ENCODE measurements at places on chromosomes 5 and 9. TPM values are rescaled to one million over a fixed set of nuclear protein-coding genes. Genes with fewer than 3 reads are reported as not detected.
A peak's percentile ranks its signal among the peaks of the same experiment; 100 is the strongest.

Gene FBXL7
- total RNA-seq: not detected

- H3K36me3 ChIP-seq: peaks cover 2% of the 10 kb centered on the region
- H3K4me3 ChIP-seq: peak overlapping the region; percentile 52
- H3K27me3 ChIP-seq: no peaks in the 10 kb centered on the region
- DNase-seq: no peak
- peak overlapping the region; percentile 90 for H3K27ac ChIP-seq
- H3K4me1 ChIP-seq: peaks cover 74% of the 10 kb centered on the region
Measured at GRCh38 chr5:67206461-67206860, 9.9 kb upstream of the CD180 start.

GRCh38 chr5:74919487-74919886 is 53.3 kb upstream of the FAM169A start:
- no peak overlapping the region for H3K27ac ChIP-seq
- no peaks in the 10 kb centered on the region for H3K27me3 ChIP-seq
- no peaks in the 10 kb centered on the region for H3K36me3 ChIP-seq
- H3K4me3 ChIP-seq: no peak overlapping the region

Gene CFAP77
- total RNA-seq: not detected

DNA sequence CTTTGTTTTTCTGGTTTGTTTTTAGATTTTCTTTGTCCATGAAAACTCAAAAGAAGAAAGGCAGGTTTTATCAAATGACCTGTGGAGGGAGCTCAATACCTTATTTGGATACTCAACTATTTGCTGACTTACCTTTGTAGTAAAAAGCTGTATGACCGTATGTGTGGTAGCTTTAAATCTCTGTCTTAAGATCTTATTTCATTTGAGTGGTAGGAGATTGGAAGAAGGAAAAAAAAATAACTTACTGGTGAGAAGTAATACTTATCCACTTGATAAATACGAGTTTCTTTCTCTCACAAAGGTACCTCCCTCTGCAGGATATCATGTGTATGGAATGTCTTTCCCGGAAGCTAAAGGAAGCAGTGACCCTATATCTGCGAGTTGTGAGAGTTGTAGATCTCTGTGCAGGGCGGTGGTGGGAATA is 15.0 kb downstream of the FBXO38 start:
- no peak overlapping the region for H3K4me3 ChIP-seq
- no peaks in the 10 kb centered on the region for H3K27me3 ChIP-seq
- peaks cover 41% of the 10 kb centered on the region for H3K36me3 ChIP-seq
- peaks cover 57% of the 10 kb centered on the region for H3K4me1 ChIP-seq
- H3K27ac ChIP-seq: peak overlapping the region; percentile 31

- no peak overlapping the region for H3K27ac ChIP-seq
- no peaks in the 10 kb centered on the region for H3K36me3 ChIP-seq
- H3K4me1 ChIP-seq: no peaks in the 10 kb centered on the region
Measured at GRCh38 chr5:122965111-122965510, 71.4 kb downstream of the PPIC start.

Gene GFI1B
- total RNA-seq: not detected

Gene NEURL1B
- 0.38 TPM for total RNA-seq

- H3K27me3 ChIP-seq: no peaks in the 10 kb centered on the region
- H3K36me3 ChIP-seq: peaks cover 15% of the 10 kb centered on the region
- DNase-seq: peak; percentile 80
- H3K4me3 ChIP-seq: no peak overlapping the region
Measured at GRCh38 chr9:35728041-35728971, 3.7 kb downstream of the TLN1 start.

GRCh38 chr5:53087621-53088121 is 21.9 kb downstream of the MOCS2 start:
- no peak for DNase-seq
- H3K36me3 ChIP-seq: no peaks in the 10 kb centered on the region
- H3K4me1 ChIP-seq: peaks cover 37% of the 10 kb centered on the region

All from activated CD4-positive, alpha-beta memory T cell treated with anti-CD3 and anti-CD28 coated beads for 36 hours (primary cell).